ENCODE measurements at places on chromosomes 7 and 10. TPM values are rescaled to one million over a fixed set of nuclear protein-coding genes. Genes with fewer than 3 reads are reported as not detected.

DNA sequence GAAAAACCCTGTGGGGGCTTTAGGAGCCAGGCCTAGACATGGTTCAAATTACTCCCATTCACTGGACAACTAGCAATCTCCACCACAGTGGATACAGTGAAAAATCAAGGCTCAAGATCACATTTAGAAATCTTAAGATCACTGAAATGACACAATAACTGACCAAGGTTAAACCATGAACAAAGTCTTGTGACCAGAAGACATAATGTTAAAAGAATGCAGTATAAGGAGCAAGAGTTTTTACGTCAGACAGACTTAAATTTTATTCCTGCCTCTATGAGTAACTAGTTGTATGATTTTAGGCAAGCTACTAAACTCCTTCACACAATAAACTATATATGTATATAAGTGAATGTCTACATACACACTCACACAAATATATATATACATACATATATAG, 68.5 kb downstream of the MICU1 start:
- no peak for DNase-seq

DNA sequence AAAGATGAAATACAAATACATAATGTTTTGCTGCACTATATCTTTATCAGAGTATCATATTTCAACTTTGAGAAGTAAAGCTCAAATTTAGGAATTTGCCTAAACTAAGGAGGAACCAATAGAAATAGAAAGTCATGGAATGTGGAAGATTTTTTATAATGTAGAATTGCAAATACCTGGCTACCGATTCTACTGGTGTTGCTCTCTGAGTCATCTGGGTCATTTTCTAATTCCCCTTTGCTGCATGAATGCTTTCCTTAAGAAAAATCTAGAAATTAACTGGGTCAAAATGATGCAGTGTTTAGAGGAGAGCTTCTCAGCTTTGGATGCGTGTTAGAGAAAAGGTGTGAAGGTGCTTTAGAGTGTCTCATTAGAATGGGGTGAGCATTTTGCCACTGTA, 568.9 kb upstream of the ANKRD30A start:
- no peak for DNase-seq

DNA sequence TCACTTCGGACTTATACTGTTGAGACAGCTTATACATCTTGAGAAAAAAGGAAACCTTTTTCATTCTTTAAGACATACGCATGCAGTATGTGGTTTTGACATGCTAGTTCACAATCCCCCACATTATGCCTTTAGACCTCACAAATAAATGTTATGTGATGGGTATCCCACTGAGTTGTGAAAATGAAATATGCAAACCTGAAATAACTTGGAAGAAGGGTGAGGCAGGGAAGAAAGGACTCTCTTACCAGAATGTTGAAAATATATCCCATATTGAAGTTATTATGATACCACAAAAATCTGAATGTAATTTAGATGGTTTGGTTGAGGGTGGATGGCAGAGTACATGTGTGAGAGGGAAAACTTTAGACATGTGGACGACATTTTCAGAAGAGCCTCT, 379.8 kb downstream of the BBS9 start:
- DNase-seq: no peak

DNA sequence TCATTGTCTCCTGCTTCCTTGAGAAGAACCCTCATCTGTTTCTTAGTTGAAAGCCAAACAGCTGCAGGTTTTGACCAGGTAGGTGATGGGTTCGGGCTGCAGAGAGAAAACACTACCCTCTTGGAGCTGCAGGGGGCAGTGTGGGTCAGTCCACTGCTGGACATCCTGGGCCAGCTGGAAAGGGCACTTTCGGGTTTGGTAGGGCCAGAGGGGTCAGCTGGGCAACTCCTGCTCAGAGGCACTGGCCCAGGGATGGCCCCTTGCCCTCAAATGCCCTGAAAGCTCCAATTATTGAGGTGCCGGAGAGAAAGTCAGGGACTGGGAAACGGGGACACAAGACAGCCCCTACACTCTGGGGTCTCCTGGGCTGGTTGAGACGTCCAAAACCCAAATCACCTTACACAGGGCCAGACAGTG, 90.7 kb downstream of the MKI67 start:
- DNase-seq: peak; percentile 78

DNA sequence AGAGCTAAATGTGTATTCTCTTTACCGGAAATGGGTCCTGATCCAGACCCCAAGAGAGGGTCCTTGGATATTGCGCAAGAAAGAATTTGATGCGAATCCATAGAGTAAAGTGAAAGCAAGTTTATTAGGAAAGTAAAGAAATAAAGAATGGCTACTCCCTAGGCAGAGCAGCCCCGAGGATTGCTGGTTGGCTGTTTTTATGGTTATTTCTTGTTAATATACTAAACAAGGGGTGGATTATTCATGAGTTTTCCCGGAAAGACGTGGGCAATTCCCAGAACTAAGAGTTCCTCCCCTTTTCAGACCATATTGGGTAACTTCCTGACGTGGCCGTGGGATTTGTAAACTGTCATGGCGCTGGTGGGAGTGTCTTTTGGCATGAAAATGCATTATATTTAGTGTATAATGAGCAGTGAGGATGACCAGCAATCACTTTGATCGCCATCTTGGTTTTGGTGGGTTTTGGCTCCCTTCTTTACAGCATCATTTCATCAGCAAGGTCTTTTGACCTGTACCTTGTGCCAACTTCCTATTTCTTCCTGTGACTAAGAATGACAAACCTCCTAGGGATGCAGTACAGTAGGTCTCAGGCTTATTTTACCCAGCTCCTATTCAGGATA, 60.4 kb downstream of the ARL4A start:
- DNase-seq: no peak

GRCh38 chr7:29396563-29396962, 167.1 kb upstream of the PRR15 start:
- DNase-seq: no peak

DNA sequence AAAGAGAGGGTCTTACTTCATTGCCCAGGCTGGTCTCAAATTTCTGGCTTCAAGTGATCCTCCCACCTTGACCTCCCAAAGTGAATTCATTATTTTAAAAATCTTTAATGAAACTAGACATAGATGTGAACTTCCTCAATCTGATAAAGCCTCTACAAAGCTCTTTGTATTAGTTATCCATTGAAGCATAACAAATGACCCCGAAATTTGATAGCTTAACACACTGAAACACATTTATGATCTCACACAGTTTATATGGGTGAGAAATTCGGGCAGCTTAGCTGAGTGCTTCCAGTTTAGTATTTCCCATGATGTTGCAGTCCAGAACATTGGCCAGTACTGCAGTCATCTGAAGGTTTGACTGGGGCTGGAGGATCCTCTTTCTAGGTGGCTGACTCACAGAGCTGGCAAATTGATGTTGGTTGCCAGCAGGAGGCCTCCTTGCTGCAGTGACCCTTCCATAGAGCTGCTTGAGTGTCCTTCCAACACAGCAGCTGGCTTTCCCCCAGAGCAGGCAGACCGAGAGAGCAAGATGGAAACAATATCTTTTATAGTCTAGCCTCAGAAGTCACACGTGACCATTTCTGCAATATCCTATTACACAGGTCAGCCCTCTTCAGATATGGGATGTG, 16.6 kb upstream of the WNT8B start:
- peak; percentile 10 for DNase-seq

- no peak for DNase-seq
Observed at GRCh38 chr7:3412871-3413270, 111.8 kb downstream of the SDK1 start.

DNA sequence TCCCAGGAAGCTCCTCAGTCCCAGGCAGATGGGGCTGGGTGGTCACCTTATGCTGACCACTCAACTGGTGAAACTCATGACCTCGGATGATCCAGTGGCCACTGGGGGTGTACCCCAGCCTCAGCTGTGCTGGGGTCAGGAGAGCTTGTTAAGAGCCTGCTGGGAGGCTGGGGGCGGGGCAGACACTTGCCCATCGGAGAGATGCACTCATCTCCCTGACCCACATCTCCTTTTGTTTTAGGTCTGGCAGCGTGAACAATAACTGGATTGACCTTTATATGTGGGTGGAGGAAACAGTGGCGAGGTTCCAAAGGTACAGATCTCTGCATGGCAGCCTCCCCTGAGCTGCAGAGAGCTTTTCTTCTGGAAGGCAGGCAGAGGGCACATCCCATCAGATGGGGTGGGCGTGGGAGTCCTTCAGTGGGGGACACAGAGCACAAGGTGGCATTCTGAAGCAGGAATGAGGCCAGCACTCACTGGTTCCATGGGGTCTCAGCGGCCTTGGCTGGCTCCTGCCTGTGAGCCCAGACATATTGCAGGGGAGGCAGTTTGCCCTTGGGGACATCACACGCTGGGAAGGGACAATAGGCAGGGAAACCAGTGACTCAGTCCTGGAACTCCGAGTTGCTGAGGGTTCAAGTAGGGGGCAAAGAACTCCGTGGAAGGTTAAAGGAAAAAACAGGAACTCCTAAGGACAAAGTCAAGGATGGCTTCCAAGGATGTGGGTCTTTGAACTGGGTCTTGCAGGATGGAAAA, 5.2 kb downstream of the ANTXRL start:
- DNase-seq: peak; percentile 7

GRCh38 chr10:114223066-114223465, 16.0 kb upstream of the VWA2 start:
- no peak for DNase-seq

DNA sequence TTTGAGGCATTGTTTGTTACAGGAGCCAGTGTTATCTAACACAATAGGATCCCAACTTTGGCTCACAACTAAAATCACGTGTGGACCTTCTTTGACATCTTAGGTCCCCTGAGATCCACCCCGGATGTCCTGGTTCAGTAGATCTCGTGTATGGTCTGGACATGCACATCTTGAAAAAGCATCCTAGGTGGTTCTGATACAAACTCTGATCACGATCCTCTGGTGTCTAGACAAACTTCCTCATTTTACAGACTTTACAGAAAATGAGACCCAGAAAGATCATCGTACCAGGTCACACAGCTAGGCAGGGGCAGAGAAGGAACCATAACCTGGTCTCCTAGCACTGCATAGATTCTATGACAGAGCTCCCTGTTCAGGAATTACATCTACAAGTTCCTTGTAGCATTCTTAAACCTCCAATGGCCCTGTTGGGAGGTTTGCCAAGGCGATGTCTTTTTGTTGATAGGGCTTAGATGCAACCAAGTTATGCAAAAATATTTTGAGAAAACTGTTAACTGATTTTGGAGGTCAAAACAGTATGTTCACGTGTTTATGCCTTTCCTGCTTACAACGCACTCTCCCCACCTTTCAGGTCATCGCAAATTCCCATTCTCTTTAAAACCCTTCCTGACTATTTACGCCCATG, 30.8 kb upstream of the CHST15 start:
- DNase-seq: no peak

- no peak for DNase-seq
Observed at GRCh38 chr10:3509355-3509754, 275.7 kb downstream of the KLF6 start.

GRCh38 chr10:7547206-7547605, 119.6 kb downstream of the ITIH5 start:
- DNase-seq: no peak

DNA sequence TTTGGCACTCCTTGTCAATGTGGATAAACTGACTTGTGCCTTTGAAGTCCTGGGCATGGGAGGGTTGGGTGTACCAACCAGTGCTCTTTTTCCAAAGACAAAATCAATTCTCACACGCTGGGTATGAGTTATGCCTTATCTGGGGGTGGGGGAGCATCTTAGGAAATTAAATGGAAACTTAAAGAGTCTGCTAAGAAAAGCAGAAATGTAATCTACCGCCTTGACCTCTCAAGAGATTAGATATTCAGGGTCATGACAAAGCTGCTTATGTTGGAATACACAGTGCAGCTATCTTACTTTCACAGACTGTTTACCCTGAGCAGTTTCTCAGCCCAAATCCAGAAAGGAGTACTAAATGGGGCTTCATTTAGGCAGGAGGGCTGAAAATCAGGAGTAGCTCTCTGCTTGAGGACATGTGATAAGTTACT, 2.6 kb downstream of the MEST start:
- DNase-seq: no peak

DNA sequence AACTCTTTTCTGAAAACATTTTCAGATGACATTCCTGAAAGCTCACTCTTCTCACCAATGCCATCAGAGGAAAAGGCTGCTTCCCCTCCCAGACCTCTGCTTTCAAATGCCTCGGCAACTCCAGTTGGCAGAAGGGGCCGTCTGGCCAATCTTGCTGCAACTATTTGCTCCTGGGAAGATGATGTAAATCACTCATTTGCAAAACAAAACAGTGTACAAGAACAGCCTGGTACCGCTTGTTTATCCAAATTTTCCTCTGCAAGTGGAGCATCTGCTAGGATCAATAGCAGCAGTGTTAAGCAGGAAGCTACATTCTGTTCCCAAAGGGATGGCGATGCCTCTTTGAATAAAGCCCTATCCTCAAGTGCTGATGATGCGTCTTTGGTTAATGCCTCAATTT, 16.5 kb downstream of the ANLN start:
- DNase-seq: no peak

DNA sequence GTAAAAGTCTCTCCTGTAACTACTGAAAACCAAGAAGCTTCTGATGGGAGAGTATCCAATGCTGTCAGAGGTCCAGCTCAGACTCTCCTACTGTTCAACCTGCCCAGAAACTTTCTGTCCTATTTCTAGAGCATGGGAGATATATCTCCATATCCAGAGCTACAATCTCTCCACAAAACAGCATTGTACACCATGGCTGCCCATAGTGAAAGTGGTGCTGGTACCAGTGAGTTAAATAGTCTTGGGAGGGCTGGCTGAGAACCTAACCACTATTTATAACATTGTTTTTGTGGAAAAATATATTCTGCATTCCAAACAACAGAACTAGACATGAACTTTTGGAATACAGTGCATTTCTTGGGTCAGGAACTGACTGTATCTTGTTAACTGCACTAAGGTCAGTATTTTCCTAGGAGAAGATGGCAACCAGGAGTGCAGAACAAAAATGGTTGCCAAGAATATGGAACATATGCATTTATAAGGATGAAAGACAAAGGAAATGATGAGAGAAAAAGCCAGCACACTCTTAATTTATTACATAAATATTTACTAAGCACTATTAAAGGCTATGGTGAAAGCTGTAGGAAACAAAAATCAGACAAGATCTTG, 91.9 kb downstream of the ZNF438 start:
- no peak for DNase-seq

- DNase-seq: no peak
Observed at GRCh38 chr10:61100887-61101286, 156.9 kb upstream of the RHOBTB1 start.

Gene ZNF239
- total RNA-seq: 1.7 TPM

Gene BAIAP2L1
- 4.5 TPM for total RNA-seq

Gene ADIRF
- total RNA-seq: not detected

Gene ASIC3
- 5.3 TPM for total RNA-seq

Gene ZNF107
- 14.3 TPM for total RNA-seq

Gene CYP2C18
- 0.71 TPM for total RNA-seq

Gene HABP2
- not detected for total RNA-seq

Gene GIMAP7
- total RNA-seq: 44.1 TPM

Gene FEZF1
- not detected for total RNA-seq

Gene FAM180A
- not detected for total RNA-seq

Gene GSAP
- 1.7 TPM for total RNA-seq
